ENCODE measurements at places on chromosomes 6 and 20. TPM values are rescaled to one million over a fixed set of nuclear protein-coding genes. Genes with fewer than 3 reads are reported as not detected.

- peak; percentile 6 for DNase-seq
Measured at GRCh38 chr6:16089232-16090062, 39.4 kb upstream of the MYLIP start.

- DNase-seq: no peak
Measured at GRCh38 chr6:82068721-82069120, 178.8 kb downstream of the IBTK start.

DNA sequence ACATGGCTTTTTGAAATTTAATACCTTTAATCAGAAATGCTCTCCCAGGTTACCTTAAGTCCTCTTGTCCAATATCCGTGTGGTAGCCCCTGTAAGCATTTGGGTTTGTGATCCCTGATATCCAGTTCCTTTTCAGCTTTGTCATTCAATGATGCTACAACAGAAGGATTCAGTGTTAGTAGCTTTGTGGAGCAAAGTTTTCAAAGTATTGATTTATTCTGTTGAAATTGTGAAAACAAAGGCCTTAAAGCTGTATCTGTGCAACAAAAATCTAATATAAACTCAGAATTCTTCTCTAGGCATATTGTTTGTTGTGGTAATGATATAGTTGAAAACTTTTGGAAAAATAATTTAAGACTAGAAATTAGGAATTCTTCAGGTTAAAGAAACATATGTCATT is 91.9 kb downstream of the ADGRB3 start:
- no peak for DNase-seq

The FAM83D gene
- 0.99 TPM for total RNA-seq

The HFE gene
- total RNA-seq: 7.6 TPM

The ZBTB46 gene
- 5.4 TPM for total RNA-seq

The TUBE1 gene
- 25.4 TPM for total RNA-seq

The RCAN2 gene
- total RNA-seq: 3.1 TPM

GRCh38 chr6:170124836-170125235 is 166.0 kb downstream of the DLL1 start:
- peak; percentile 15 for DNase-seq

DNA sequence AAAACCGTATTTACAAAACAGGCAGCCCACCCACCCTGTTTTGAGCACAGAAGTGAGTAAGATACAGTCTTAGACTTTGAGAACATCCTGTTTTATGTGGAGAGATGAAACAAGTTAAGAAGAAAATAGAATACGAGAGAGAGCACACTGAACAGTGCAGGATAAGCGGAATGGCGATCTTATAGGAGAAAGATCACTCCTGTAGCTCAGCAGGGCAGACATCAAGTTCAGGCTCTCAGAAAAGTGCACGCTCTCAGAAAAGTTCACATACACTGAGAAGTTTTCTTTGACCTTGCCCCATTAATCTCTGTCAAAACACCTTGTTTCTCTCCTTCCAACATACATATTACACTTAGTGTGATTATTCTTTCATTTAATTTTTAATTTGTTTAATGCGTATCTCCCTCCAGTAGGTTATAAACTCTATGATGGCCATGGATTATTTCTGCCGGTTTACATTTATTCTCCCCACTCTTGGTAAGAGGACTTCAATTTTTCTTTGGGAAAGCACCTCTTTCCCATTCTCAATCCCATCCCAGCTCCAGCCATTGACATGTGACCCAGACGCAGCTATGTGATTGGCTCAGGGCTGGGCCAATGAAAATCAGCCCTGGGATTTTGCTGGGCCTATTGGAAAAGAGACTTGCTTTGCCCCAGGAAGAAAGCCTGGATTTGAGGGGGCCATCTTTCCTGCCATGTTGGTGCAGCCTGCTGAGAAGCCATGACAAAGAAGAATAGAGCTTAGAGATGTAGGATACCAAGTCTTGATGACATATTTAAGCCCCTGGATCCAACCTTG is 16.2 kb downstream of the KCNB1 start:
- DNase-seq: no peak

- DNase-seq: no peak
Measured at GRCh38 chr6:170237999-170238740, 52.7 kb downstream of the DLL1 start.

The SMPDL3A gene
- 9.6 TPM for total RNA-seq

- DNase-seq: no peak
Measured at GRCh38 chr20:36306553-36307411, 643 bp downstream of the DLGAP4 start.

The APOBEC2 gene
- not detected for total RNA-seq

DNA sequence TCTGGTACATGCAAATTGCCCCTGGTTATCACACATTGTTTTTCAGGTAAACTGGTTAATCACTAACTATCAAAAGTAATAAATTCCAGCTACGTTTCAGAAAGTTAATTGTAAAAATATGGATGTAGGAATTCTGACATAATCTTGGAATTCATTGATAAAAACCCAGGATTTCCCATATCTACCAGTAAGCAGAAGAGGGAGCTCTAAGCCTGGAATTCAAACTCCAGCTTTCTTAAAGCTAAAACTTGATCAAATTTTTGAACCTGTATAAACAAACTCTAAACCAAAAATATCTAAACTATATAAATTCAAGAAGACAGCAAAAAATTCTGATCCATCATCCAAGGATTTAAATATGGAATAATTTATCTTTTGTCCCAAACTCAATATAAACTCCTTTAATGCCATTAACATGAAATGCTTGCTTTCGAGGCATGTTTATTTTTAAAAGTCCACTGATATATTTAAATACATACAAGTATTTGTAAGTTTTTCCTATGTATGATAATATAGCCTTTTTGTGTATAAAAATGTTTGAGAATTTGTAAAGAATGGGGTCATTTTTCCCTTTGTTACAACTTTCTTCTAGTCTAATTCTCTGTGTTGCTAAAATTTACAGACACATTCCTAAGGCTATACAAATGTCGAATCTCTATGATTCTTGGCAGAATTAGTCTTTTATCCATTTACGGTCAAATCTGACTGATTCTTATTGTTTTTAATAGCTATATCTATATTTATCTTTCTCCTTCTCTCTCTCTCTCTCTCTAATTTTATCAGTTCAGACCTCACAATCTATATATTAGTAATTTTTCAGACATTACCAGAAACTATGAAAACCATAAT is 91.4 kb upstream of the RNF217 start:
- peak; percentile 44 for DNase-seq
